Fibroblast of lung (primary cell): ENCODE measurements at places on chromosomes 7 and 10. TPM values are rescaled to one million over a fixed set of nuclear protein-coding genes. Genes with fewer than 3 reads are reported as not detected.

Gene DRGX
- polyA plus RNA-seq: 0.11 TPM in 1 of 2 replicates, not detected in the other

Gene SPDYE6
- polyA plus RNA-seq: not detected in 2 replicates

- no peak for DNase-seq
These were observed 68.4 kb upstream of the OIT3 start for GRCh38 chr10:72825163-72825562.

- DNase-seq: no peak
These were observed 20.2 kb upstream of the HPS1 start for GRCh38 chr10:98466861-98467505.

- DNase-seq: no peak
These were observed at the start of gene AGMO for GRCh38 chr7:15561835-15562234. Gene AGMO, minus strand, starts transcription at chr7:15562015.

DNA sequence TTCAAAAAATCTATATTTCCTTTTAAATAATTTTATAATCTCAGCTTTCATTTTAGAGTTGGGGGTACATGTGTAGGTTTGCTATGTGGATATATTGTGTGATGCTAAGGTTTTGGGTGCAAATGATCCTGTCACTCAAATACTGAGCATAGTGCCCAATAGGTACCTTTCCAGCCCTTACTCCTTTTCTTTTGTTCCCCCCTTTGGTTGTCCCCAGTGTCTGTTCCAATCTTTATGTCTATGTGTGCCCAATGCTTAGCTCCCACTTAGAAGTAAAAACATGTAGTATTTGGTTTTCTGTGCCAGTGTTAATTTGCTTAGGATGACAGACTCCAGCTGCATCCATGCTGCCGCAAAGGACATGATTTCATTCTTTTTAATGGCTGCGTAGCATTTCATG, 103.6 kb downstream of the ZEB1 start:
- DNase-seq: no peak

DNA sequence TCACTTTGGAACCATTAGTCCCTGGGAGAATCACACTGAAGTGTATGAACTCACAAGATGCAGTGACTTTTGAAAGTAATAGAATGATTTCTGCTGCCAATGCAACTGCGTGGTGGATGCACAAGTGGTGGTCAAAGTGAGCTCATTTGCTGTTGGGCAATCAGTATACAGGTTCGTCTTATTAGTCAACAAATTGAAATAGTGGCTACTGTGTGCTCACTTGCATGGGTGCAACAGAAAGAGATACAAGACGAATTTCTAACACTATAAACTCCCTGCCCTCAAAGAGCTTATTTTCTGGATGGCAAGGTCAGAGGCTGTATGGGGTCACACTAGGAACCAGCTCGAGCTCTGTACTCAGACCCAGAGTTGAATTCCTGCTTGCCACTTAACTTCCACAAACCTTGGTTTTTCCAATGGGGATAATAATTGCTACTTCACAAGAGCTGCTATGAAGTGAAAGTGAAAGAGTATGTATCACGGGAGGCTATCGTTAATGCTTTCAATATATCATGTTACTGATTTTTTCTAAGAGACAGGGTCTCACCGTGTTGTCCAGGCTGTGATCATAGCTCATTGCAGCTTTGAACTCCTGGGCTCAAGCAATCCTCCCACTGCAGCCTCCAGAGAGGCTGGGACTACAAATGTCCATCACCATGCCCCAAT, 8.3 kb upstream of the BCL7B start:
- DNase-seq: no peak
